ENCODE measurements at places on chromosomes 6 and 20.

GRCh38 chr6:121971931-121972335, 427.5 kb upstream of the HSF2 start:
- DNase-seq, result no peak

GRCh38 chr6:111837641-111838500, 35.4 kb downstream of the FYN start:
- DNase-seq, result no peak

GRCh38 chr20:1368448-1369199, 24.2 kb downstream of the FKBP1A start:
- DNase-seq, result no peak

DNA sequence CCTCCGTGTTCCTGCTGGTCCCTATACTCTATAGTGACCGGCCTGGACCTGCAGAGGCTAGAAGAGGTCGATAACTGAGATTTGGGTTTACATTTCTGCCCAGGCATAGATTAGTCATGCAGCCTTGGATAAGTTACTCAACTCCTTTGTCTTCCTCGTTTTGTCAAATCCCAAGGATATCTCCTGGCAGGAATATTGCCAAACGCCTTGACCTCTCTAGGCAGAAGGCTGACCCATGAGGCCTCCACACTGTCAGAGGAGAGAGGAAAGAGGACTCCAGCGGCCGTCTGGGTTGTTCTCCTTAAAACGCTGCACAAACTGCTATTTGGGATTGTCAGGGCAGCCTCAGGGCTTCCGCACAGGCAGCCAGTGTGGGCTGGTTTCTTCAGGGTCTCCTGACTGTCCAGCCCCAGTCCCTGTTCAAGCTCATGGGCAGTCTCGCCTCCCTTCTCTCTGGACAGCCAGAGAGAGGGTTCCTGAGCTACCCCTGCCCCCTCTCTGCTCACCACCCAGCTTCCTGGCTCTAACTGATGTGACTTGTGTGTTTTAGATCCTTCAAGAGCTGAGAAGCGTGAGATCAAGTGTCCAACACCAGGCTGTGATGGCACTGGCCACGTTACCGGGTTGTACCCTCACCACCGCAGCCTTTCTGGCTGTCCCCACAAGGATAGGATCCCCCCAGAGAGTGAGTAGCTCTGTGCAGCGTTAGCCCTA, 44.7 kb upstream of the PCMTD2 start:
- no peak for DNase-seq

GRCh38 chr20:43567477-43567876, 8.7 kb downstream of the SGK2 start:
- no peak for DNase-seq

GRCh38 chr6:107590378-107590777, 100.5 kb downstream of the SOBP start:
- no peak for DNase-seq
